GM23338 (cell line): ENCODE measurements at places on chromosomes 7 and 10. TPM values are rescaled to one million over a fixed set of nuclear protein-coding genes. Genes with fewer than 3 reads are reported as not detected.

GRCh38 chr7:26151096-26151495, 902 bp upstream of the NFE2L3 start:
- no peak for DNase-seq

Gene DPP6
- total RNA-seq: not detected in 2 replicates

GRCh38 chr10:84256510-84257342, 11.9 kb downstream of the RGR start:
- peak; percentile 95 for DNase-seq

Gene CYP2C18
- total RNA-seq: 0.63 and 0.97 TPM in 2 replicates

Gene NUTM2B
- total RNA-seq: 0.35 TPM in 1 of 2 replicates, not detected in the other

DNA sequence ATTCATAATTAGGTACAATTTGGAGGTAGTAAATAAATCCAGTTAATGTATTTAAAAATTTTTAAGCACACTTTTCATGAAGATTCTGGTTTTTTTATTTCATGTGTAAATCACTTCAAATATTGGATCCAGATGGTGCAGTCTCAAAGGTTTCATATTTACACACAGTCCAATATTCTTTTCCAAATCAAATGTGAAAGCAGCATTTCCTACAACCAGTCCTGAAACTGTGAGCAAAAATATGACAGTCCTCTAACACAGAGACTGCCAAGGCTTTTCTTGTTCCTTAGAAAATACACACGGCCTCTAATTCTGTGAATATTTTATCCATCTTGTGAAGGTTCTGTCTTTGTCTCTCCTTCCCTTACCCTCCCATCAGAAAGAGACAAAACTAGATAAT, 645.9 kb downstream of the ARL4A start:
- DNase-seq: no peak

Gene AGR3
- not detected in 2 replicates for total RNA-seq

Gene SH3PXD2A
- 4.6 and 5.0 TPM in 2 replicates for total RNA-seq

DNA sequence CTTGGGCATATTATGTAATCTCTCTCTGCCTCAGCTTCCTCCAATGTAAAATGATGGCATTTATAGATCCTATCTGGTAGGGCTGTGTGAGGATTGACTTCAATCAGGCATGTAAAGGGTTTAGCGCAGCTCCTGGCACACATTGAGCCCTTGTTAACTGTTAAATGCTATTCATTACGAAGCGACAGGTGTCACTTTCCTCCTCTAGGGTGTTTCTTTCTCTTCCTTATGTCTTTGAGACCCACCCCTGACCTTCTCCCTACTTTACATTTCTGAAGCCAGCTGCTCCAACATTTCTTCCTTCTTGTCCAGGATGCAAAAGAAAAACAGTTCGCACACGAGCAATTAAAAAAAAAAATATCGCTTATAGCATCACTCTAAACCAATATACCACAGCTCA, 5.7 kb upstream of the R3HCC1L start:
- no peak for DNase-seq

DNA sequence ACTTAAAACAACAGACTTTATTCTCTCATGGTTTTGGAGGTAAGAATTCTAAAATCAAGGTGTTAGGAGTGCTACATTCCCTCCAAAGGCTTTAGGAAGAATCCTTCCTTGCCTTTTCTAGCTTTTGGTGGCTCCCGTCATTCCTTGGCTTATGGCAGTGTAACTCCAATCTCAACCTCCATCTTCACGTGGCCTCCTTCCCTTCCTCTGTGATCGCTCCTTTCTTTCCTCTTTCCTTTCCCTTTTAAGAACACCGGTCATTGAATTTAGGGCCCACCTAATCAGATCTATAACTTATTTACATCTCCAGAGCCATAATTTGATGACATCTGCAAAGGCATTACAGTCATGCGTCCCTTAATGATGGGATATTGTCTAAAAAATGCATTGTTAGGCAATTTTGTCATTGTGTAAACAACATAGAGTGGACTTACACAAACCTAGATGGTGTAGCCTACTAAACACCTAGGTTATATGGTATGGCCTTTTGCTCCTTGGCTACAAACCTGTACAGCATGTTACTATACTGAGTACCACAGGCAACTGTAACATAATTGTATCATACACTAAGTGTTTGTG, 5.9 kb upstream of the HERC4 start:
- DNase-seq: peak; percentile 9

GRCh38 chr10:84541289-84541637, 212.9 kb downstream of the CCSER2 start:
- peak; percentile 93 for DNase-seq

Gene CALHM3
- total RNA-seq: 0.14 TPM in 1 of 2 replicates, not detected in the other
